Naive thymus-derived CD8-positive, alpha-beta T cell (primary cell): ENCODE measurements at places on chromosomes 6 and 20.
A peak's percentile ranks its signal among the peaks of the same experiment; 100 is the strongest.

GRCh38 chr6:35063701-35064280 lies 77.3 kb downstream of the TCP11 start:
- DNase-seq, result no peak

DNA sequence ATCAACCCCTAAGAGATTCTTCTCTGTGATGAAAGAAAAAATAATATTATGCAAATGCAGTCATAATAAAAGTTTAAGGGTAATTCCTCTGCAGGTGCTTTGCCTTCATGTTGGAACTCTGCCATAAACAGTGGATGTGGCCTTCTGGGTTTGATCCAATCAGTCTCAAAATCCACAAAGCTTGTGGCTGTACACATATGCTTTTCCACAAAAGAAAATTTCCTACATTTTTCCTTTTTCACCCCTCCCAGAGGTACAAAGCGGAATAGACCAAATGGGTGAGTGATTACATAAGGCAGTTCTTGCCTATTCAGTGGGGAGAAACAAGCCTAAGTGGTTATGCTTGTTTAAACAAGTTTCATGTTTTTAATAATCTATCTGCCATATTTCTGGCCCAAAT lies 16.7 kb downstream of the CALHM5 start:
- DNase-seq, result no peak

GRCh38 chr6:45514454-45515230 lies 136.9 kb upstream of the SUPT3H start:
- DNase-seq, result no peak

GRCh38 chr6:168450917-168451316 lies 9.9 kb downstream of the SMOC2 start:
- DNase-seq, result no peak

GRCh38 chr6:105596284-105596755 lies 193.4 kb upstream of the PREP start:
- no peak for DNase-seq

- DNase-seq, result no peak
Observed at GRCh38 chr20:63854766-63855362, 6.4 kb upstream of the ABHD16B start.

DNA sequence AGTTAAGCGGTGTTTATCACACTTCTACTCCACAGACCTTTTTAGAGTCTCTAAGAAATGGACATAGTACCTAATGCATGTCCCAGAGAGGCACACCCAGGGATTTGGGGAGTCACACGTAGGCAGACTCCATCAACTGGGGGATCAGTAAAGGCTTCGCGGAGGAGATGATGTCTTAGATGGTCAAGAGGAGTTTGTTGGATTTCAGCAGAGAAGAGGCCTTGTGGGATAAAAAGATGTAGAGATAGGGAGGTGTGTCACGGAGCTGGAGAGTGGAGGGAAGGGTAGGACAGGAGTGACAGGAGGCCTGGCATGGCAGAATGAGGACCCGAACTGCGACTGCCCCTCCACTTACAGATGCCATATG lies 9.1 kb downstream of the DYNLRB1 start:
- DNase-seq, result no peak

DNA sequence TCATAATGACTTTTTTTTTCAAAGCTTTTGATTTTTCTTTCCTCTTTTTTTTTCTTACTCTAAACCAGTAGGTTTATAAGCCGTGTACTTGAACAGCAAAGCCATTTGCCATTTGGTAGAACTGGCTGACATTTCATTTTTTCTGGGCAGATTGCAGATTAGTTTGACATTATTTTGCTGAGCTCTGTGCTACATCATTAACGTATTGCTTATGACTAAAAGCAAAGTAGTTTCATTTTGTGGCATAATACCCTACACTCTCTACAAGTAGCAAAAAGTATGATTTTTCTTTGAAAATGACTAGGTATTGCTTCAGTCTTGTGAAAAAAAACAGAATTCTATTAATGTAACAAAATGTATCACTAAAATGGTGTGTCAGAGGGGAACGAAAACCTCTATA lies 141.3 kb downstream of the GRIK2 start:
- DNase-seq, result no peak

GRCh38 chr6:91213229-91213901 lies 626.5 kb upstream of the MAP3K7 start:
- DNase-seq, result no peak

GRCh38 chr6:110039981-110040383 lies 61.9 kb downstream of the GPR6 start:
- DNase-seq, result peak; percentile 44

- DNase-seq, result no peak
Observed at GRCh38 chr6:11246722-11247121, 14.3 kb upstream of the NEDD9 start.

DNA sequence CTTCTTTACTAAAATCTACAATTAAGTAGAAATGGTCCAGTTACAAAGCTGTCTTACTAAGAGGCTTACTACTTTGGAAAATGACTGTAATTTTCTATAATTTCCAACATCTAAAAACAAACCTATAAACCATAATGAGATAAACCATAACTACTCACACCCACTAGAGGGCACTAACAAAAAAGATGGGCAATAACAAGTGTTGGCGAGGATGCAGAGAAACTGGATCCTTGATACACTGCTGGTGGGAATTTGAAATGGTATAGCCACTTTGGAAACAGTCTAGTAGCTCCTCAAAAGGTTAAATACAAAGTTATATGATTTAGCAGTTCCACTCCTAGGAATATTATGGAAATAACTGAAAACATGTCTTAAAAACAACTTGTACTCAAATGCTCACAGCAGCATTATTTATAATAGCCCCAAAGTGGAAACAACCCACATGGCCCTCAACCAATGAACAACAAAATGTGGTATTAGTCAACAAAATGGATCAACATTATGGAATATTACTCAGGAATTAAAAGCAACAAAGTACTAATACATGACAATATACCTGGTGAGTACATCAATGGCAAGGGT lies 50.6 kb downstream of the GJA10 start:
- DNase-seq, result no peak

- DNase-seq, result no peak
Observed at GRCh38 chr6:107033126-107033525, 5.1 kb downstream of the MTRES1 start.

GRCh38 chr6:168542301-168542700 lies 101.3 kb downstream of the SMOC2 start:
- no peak for DNase-seq

DNA sequence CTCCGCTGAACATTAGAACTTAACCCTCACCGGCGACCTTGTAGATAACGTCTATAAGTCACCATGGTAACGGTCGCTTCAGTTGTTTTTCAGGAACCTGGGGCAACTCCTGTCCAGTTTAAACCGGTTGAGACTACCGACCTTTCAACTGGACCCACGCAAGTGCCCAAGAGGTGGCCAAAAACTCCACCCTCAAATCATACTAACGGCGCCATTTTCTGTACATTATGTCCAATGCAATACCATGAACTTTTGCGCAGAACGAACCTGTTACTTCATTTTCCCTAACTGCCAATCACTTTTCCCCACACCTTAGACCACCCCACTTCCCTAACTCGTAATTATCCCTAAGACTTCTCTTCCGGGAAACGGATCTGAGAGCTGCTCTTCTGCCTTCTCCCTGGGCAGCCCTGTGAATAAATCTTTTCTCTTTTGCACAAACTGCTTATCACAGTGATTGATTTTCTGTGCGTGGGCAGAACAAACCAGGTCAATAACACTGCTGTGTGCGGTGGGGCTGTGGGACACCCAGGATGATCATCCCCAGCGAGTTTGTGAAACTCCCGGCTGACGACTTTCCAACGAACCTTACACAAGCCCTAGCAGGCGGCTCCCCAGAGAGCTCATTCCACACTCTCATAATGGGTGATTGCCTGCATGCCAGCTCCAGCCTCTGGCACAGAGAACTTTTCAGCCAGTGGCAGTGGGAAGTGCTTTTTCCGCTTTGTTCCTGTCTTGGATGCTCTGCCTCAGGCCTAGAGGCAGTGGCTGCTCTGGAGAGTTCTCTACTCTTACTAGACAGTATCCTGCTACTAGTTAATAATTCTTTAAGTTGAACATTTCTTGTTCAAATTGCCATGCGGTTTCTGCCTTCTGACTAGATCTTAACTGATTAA lies 28.6 kb downstream of the GPX5 start:
- DNase-seq, result no peak

DNA sequence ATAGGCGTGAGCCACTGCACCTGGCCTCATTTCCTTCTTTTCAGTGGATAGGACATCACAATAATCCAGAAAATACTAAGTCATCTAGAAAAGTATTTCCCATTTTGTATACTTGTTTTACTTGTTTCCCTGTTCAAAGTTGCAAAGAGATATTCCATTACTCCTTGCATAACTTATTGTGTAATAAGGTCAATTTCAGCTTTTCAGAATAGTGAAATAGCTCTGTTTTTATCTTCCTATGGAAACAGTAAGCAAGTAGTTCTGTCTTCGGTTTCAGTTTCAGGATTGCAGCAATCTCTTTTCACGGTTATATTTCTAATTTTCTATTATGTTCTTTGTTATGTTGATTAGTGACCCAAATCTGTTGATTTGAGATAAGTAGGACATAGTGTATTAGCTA lies 6.0 kb downstream of the STX11 start:
- no peak for DNase-seq

DNA sequence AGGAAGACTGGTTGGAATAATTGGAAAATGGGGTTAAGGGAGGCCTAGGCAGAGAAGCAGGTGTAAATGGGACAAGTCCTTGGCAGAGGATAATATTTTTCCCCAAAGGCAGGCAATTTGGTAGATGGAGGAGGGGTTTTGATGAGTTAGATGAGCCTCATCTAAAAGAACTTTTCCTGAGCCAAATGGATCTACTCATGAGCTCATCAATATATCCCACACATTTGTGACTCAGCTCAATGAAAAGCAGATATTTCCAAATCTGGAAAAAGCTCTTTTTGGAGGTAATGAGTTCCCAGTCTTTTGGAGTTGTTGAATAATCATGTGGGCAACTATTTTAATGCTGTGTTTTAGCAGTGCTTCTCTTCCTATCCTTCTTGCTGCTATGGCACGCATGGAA lies 685.5 kb upstream of the CITED2 start:
- no peak for DNase-seq

- DNase-seq, result no peak
Observed at GRCh38 chr6:168027521-168027920, 30.1 kb downstream of the KIF25 start.

DNA sequence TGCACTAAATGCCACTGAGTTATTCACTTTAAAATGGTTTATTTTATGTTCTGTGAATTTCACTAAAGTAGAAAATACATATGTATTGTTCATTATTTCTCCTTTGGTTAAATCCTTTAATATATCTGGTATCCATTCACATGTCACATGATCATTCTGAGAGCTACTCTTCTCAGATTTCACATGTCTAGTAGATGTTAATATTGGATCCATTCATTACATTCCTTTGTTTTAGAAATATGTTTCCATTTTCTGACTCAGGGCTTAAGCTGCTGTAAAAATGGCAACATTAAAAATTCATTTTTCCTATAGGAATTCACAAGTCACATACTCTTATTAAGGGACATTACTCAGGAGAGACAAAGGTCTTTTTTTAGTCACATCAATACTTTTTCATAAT lies 205.4 kb downstream of the ZFAND3 start:
- no peak for DNase-seq

DNA sequence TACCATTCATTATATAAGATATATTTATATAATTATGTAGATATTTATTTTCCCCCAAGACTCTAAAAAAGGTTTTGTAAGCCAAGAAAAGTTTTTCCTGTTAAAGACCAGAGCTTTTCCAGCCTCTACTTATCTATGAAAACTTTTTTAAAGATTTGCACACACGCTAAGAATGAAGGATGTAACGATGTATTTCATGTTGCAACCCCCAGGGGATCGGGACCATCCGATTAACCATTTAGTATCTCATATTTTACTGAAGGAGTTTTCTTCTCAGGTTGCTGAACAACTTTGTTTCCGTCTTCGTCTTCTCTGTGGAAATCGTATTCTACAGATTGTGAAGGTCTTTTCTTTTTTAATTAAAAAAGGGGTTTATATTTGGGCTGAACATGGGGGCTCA lies 70.0 kb upstream of the SASH1 start:
- DNase-seq, result no peak

DNA sequence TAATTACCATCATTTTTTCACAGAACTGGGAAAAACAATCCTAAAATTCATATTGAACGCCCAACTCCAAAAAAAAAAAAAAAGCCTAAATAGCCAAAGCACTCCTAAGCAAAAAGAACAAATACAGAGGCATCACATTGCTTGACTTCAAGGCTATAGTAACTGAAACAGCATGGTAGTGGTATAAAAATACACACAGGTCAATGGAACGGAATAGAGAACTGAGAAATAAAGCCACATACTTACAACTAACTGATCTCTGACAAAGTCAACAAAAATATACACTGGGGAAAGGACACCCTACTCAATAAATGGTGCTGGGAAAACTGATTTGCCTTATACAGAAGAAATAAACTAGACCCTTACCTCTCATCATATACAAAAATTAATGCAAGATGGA lies 89.6 kb downstream of the MRAP2 start:
- DNase-seq, result no peak

DNA sequence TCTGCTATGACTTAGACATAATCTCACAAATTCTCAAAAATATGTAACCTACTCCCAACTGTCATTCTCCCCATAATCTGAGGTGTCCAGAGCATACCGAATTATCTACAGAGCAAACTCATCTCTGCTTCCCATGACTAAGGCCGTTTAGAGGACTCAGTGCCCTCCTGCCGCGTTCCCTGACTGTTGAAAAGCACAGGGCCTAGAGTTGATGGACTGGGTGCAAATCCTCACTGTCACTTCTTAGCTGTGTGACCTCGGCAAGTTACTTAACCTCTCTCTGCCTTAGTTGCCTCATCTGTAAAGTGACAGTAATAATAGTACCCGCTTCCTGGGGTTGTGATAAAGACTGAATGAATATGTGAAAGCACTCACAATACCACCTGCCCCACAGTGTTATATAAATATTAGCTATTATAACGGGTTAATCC lies 4.7 kb upstream of the TUBB2A start:
- no peak for DNase-seq

DNA sequence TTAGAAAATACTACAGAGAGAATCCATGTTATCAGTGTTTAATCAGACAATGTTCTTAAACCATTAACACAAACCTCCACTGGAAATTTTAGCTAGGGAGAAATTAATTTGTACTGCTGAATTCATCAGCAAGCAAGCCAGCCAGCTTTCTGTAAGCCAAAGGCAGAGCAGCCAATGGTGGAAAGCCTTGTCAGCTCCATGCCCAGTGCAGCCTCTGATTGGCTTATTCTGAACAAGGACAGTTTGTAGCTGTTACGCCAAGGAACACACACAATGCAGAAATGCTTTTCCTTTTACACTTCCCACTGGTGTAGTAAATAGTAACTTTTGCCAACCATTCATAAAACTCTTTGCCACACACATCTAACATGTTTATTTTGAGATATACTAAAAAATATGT lies 265.0 kb downstream of the TENT5A start:
- DNase-seq, result no peak

DNA sequence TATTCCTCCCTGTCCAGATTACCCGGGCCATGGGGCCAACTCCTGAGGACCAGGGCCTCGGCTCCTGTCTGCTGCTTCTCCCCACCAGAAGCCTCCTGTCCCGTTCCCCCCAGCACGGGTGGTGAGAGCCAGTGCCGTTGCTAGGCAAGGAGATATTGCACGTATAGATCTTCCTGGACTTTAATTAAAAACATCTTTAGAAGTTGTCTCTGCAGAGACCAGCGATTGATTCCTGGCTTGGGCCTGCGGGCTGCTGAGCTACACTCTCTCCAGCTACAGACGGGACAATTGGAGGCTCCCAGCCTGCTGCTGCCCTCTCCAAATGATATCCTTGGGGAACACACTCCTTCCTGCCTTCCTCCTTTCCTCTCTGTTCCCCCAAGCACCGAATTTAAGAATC lies 74.6 kb downstream of the CDH22 start:
- DNase-seq, result no peak
